ENCODE measurements at places on chromosomes 13 and 19.
A peak's percentile ranks its signal among the peaks of the same experiment; 100 is the strongest.

GRCh38 chr19:33229962-33230361 is 4.3 kb upstream of the SLC7A10 start:
- no peak for DNase-seq

DNA sequence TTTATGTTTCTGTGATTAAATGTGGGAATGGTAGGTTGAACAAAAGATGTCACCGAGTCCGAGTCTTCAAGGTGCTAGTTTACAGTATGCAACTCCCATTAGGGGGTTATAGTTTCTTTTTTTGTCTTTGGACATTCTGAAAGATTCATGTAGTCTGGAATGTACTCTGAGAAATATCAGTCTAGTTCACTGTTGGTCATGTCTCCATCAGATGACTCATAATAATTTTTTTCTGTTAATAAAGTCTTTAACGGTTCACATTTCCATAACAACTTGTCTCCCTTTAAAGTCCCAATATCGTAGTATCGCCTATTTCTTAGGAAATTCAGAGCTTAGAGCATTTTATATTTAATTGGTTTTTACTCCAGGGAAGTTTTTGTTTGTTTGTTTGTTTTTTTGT is 13.5 kb upstream of the ESD start:
- no peak for DNase-seq

DNA sequence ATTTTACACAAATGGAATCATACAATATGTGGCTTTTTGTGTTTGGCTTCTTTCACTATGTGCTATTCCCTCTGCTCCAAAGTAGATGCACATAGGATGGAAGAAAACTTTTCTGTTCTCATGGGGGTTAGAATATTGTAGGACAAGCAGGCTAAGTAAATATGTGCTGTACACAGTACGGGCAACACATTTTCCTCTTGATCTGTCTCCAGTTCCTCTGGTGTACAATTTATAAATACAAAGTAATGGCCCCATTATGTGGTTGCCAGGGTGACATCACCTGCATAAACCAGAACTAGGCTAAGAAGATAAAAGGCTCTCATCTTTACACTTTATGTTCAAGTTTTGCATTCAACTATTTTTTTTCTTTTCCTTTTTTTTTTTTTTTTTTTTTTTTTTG is 41.0 kb upstream of the SOX21 start:
- DNase-seq = no peak

DNA sequence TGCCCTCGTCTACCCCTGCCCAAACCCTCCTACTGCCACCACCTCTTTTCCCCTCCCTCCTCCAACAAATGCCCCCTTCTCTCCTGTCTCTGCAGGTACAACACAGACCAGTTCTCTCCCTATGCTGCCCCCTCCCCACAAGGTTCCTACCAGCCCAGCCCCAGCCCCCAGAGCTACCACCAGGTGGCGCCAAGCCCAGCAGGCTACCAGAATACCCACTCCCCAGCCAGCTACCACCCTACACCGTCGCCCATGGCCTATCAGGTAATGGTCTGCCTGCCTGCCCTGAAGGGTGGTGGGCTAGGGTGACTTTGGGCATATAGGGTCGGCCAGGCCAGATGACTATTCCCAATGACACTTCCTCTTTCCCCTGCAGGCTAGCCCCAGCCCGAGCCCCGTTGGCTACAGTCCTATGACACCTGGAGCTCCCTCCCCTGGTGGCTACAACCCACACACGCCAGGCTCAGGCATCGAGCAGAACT is 6.5 kb upstream of the TIMM50 start:
- peak; percentile 79 for DNase-seq

- DNase-seq = no peak
These were observed 440.0 kb downstream of the RFC3 start for GRCh38 chr13:34257966-34258365.

- DNase-seq = no peak
These were observed 12.0 kb upstream of the NUMBL start for GRCh38 chr19:40702337-40703012.

DNA sequence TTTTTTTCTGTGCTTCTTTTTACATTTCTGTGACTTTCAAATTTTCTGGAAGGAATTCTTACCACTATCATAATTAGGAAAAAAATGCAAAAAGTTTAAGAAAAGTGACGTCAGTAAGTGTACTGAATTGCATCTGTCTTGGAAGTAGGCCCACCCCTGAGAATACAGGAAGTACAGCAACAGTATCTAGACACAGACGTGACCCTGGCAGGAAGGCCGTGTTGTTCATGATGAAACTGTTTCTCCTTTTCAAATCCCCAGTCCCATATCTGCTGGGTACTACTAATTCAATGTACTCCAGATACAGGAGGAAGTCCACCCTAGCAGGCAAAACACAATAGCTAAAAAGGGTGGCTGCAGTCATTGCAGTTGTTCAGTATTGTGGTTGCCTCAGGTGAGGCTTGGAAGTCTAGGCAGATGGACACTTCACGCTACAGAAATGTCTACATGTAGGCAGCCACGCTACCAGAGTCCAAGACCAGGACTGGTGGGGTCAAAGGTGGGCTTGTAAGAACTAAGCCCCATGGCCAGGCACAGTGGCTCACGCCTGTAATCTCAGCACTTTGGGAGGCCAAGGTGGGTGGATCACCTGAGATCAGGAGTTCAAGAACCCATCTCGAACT is 49.6 kb upstream of the MED4 start:
- DNase-seq = no peak

- no peak for DNase-seq
These were observed 18.0 kb upstream of the LRCH1 start for GRCh38 chr13:46535002-46535401.

DNA sequence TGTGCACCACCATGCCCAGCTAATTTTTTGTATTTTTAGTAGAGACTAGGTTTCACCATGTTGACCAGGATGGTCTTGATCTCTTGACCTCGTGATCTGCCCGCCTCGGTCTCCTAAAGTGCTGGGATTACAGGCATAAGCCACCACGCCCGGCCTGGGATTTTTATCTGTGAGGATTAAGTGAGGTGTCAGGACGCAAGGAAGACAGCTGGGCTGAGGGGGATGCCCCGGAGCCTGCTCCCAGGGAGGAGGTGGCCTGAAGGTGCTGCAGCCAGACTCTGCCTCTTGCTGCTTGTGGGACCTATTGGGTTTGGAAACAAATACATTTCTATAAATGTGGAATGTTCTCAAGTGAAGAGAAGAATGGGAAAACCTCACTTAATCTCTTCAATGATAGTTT is 131.6 kb downstream of the OLFM4 start:
- no peak for DNase-seq

- DNase-seq = no peak
These were observed 25.4 kb upstream of the GPR12 start for GRCh38 chr13:26785838-26786630.

DNA sequence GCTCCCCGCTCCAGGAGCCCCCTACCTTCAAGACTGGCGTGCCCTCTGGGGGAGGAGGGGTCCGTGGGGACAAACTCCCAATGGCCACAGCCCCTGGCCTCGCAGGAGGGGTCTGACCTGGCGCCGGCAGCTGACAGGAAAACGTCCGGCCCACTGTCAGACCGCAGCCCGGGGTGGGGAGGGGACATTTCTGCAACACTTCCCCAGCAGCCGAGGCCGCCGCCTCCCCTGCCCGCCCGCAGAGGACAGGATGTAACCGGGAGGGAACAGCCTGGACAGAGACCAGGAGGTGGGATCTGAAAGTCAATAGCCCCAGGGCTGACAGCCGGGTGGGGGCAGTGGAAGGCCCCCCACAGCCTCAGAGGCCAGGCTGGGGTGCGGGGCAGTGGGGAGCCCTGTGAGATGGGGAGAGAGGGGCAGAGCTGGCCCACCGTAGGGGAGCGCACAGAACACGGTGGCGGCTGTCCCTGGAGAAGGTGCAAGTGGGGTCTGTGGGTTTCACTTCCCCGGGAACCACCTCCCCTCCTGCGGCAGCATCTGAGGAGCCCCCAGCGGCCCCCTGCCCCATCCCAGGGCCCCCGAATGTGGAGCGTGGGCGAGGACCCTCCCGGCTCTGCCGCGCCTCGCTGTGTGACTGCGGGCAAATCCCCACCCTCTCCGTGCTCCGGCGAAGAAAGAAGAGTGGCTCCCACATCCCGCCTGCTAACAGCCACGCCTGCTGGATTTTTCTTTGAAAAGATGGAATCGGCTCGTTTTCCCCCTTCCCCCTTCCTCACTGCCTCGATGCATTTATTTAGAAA is at the start of gene PEAK3:
PEAK3 (minus strand) TSS at position 114 of the 800 bp plus-strand sequence. CDS start 1,244 bp downstream, outside the sequence.
- peak; percentile 75 for DNase-seq

DNA sequence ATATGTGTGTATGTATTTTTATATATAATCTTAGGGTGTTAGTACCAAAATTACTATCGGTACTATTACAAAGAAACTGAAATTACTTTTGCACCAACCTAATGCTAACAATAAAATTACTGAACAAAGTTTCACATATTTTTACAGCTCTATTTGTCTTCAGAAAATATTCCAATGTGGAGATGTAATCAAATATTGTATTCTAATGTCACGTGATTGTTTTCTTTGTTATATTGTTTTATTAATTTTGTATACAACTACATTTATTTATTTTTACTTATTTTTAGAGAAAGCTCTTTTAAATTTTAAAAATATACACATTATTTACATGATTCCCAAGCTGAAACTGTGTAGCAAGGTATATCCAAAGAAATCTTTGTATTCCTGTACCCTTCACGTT is 227.1 kb upstream of the KLF12 start:
- DNase-seq = no peak

- DNase-seq = no peak
These were observed 3.1 kb downstream of the TSC22D1 start for GRCh38 chr13:44573071-44573470.

- DNase-seq = no peak
These were observed 14.8 kb upstream of the ZNF43 start for GRCh38 chr19:21850656-21851255.

GRCh38 chr13:23086968-23087623 is 93.7 kb upstream of the SGCG start:
- DNase-seq = no peak

DNA sequence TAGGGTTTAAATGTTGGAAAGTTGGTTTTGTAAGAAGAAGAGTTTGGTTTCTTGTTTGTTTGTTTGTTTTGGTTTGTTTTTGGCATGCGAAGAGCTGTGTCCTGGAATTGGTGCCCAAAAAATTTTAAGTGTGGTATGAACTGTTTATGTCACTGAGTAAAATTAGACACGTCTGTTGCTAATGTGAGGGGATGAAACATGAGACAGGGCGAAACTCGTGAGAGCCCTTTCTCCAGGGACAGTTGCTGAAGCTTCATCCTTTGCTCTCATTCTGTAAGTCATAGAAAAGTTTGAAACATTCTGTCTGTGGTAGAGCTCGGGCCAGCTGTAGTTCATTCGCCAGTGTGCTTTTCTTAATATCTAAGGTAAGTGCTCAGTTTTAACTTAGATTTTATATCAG is at the start of gene SGCG:
SGCG (plus strand) TSS at position 269 of the 400 bp plus-strand sequence. CDS start 22,716 bp downstream, outside the sequence.
- no peak for DNase-seq

DNA sequence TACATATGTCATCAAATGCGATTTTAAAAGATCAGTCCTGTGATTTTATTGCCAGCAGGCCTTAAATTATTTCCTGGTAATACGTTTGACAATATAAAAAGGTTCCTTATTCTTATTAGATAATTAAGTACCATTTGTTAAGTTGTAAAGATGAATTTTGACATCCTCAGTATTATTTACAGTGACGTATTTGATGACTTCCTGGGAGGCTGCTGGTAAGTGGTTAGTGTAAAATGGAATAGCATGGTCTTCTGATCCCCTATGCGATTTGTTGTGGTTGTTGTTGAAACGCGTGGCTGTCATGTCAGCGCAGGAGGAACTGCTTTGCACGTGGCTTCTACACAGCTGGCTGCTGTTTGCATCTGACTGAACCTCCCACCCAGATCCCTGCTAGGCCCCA is 99.7 kb downstream of the DCLK1 start:
- DNase-seq = no peak

DNA sequence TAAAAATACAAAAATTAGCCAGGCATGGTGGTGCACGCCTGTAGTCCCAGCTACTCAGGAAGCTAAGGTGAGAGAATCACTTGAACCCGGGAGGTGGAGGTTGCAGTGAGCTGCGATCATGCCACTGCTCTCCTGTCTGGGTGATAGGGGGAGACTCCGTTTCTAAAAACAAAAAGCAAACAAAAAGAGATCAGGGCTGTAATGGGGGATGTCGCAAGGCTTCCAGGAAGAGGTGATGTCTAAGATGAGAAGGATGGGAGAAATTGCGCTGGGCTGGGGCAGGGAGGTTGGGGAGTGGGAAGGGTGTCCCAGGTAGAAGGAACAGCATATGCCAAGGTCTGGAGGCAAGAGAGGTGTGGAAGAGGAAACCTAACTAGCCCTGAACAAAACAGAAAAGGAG is 36.1 kb downstream of the PTPRS start:
- no peak for DNase-seq

- no peak for DNase-seq
These were observed 240.8 kb downstream of the TEX29 start for GRCh38 chr13:111561091-111561781.

- DNase-seq = no peak
These were observed 41.0 kb downstream of the RAP2A start for GRCh38 chr13:97475011-97475410.

GRCh38 chr19:35037716-35038622 is 3.6 kb upstream of the HPN start:
- no peak for DNase-seq

GRCh38 chr19:51735759-51736449 is 12.1 kb upstream of the HAS1 start:
- DNase-seq = no peak

DNA sequence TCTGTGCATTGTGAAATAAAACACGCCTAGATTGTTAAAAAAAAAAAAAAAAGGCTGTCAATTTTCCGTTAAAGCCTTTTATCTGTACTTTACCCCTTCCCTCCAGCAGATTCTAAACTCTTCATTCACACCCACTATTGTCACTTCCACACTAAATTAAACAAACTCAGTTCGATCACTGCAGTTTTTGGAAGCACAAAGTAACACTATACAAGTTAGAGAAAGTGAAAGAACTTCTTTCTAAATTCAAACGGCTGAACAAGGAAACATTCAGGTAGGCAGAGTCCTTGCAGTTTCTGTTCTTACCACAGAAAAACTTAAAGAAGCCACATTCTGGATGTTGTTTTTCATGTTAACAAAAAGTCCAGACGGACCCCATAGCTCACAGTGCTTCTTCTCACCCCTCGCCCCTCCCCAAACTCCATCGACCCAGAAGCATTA is 27.5 kb upstream of the UBE2L5 start:
- no peak for DNase-seq

Measured in GM13976 (cell line).